ENCODE measurements at places on chromosomes 16 and 17. TPM values are rescaled to one million over a fixed set of nuclear protein-coding genes. Genes with fewer than 3 reads are reported as not detected.

Gene KRTAP2-3
- total RNA-seq = not detected

Gene CHP2
- not detected for total RNA-seq

Gene ERN2
- not detected for total RNA-seq

Gene TAC4
- total RNA-seq = not detected

Gene SEZ6L2
- total RNA-seq = 1.9 TPM

Gene C1QTNF1
- total RNA-seq = 168 TPM
